Esophagus squamous epithelium (tissue), 5 donors: ENCODE measurements at places on chromosomes 12 and 14. TPM values are rescaled to one million over a fixed set of nuclear protein-coding genes. Genes with fewer than 3 reads are reported as not detected.

The ZNF219 gene
- total RNA-seq: 62.8 TPM

- DNase-seq: no peak
Observed at GRCh38 chr12:6295094-6295811, 15.2 kb upstream of the PLEKHG6 start.

- DNase-seq: no peak
Observed at GRCh38 chr14:54660604-54661111, 93.7 kb downstream of the SAMD4A start.

- no peak for DNase-seq
Observed at GRCh38 chr12:50824914-50825313, 17.8 kb upstream of the TMPRSS12 start.

GRCh38 chr14:65101631-65102440 is 481 bp downstream of the MAX start:
- no peak for DNase-seq
